Endothelial cell (in vitro differentiated cells): ENCODE measurements at places on chromosomes 11 and 22. TPM values are rescaled to one million over a fixed set of nuclear protein-coding genes. Genes with fewer than 3 reads are reported as not detected.

GVQW3 gene
- total RNA-seq, result 6.1 TPM

C22orf31 gene
- not detected for total RNA-seq

CRYBB3 gene
- total RNA-seq, result 0.97 TPM

TMEM123 gene
- total RNA-seq, result 142 TPM
